ENCODE measurements at places on chromosomes 1 and 21.
A peak's percentile ranks its signal among the peaks of the same experiment; 100 is the strongest.

GRCh38 chr1:222665964-222666363, 46.3 kb downstream of the AIDA start:
- DNase-seq: no peak

GRCh38 chr1:76793594-76793993, 73.7 kb upstream of the ST6GALNAC5 start:
- no peak for DNase-seq

DNA sequence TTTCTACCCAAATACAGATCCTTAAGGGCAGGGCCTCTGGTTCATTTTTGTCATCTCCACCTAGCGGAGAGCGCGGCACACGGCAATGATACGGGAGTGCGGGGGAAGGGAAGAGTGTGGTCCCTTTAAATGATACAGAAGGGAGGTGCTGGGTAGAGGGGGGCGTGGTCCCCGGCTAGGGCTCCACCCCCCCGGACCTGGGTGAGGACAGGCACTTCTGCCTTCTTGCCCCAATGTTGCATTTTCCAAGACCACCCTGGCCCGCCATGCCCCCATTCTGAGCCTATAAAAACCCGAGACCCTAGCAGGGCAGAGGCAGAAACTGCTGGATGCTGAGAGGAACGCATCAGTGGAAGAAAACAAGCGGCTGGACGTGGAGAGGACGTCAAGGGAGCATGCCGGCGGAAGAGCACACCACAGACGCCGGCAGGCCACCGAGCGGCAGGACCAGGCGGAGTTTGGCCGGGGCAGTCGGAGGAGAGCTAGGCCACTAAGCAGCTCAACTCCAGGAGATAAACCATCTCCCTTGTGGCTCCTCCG, 30.0 kb downstream of the LRRC3 start:
- DNase-seq: peak; percentile 10

GRCh38 chr1:61284248-61284854, 202.0 kb downstream of the NFIA start:
- no peak for DNase-seq

DNA sequence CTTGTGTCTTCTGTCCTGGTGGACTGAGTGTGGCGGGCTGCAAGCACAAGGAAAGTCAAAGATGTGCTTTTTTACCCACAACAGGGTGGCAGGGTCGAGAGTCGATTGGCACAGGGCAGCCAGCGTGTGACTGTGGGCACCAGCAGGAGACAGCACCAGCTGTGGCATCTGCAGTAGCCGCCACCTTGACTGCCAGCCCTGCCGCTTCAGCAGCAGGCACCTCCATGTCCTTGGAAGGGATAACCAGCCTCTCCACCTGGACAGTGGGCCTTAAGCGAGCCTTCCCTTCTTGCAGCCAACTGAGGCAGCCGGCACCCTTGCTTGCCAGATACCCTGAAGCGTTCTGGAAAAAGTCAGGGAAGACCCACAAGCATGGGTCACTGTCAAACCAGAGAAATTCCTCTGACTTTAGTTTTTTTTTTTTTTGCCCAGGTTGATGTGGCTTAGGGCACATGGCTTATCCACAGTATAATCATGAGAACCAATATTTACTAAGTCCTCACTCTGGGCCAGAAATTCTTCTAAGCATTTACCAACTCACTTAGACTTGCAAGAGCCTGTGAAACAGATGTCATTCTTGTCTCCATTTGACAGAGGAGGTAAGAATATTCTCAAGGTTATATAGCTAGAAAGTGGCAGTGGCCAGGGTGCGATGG, 30.1 kb upstream of the PTGFRN start:
- DNase-seq: no peak

GRCh38 chr1:57003398-57004139, 37.8 kb upstream of the C8B start:
- no peak for DNase-seq

DNA sequence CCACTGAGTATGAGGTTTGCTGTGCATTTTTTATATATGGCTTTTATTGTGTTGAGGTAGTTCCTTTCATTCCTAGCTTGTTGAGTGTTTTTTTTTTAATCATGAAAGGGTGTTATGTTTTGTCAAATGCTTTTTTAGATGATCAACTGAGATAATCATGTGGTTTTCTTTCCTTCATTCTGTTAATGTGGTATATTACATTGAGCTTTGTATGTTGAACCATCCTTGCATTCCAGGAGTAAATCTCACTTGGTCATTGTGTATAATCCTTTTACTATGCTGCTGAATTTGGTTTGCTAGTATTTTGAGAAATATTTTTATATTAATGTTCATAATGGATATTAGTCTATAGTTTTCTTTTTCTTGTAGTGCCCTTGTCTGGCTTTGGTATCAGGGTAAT, 11.1 kb upstream of the ZBTB40 start:
- no peak for DNase-seq

DNA sequence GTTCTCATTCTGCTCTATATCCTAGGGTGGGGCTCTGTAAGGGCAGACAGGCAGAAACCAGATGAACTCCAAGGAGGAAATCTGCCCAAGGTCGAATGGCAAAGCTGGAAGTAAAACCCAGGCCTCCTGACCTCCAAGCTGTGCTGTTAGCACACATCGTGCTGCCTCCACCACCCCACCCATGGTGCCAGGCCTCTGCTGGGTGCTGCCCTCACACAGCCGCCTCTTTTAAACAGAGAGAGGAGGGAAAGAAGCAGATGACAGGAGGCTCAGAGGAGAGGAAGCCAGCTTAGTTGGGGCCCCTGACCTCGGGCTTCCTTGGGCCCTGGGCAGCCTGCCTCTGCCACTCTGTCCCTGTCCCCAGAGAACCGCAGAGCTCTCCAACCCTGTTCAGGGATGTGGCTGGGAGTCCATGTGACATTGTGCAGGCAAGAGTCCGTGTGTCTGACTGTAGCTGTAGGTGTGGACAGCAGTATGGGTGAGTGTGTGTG, 1.1 kb downstream of the SYNC start:
- DNase-seq: no peak

- no peak for DNase-seq
These were observed at the start of gene ELAVL4 for GRCh38 chr1:50108497-50109059. TSS of gene ELAVL4 (plus strand) at chr1:50108920. CDS start at chr1:50109190, 270 bp downstream.

DNA sequence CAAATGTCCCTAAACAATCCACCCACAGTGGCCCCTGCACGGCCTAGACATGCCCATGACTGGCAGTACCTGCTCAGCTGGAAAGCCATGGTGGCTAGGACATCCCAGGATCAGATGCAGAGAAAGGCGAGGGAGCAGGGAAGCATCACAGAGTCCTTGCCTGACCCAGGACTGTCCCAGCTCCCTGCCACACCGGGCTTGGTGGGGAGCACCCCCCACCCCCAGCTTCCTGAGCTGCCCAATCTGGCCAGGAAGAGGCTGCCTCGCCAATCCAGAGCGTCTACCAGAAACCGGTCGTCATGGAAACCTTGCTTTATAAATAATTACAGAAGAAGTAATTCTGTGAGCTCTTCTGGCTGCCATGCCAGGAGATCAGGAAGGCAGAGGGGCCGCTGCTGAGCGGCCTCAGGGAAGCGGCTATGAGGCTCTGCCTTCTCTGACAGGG, 34.8 kb downstream of the ACOT7 start:
- peak; percentile 55 for DNase-seq

DNA sequence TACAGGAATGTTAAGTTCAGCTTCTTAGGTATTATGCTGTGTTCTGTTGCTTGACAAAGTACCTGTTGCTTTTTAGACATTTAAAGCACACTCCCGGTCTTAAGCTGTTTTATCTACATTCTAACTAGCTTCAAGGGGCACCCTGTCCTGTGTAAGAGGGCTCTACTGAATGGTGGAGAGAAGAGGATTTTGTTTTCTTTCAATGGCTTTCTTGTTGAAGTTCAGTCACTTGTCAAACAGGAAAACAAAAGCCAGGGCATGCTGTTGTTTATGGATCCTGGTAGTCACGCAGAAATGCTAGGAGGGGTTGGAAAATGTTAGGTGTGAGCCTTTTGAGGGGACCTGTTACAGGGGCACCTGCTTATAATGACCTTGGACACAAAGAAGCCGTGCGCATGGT, 30.7 kb downstream of the PGM1 start:
- DNase-seq: no peak

DNA sequence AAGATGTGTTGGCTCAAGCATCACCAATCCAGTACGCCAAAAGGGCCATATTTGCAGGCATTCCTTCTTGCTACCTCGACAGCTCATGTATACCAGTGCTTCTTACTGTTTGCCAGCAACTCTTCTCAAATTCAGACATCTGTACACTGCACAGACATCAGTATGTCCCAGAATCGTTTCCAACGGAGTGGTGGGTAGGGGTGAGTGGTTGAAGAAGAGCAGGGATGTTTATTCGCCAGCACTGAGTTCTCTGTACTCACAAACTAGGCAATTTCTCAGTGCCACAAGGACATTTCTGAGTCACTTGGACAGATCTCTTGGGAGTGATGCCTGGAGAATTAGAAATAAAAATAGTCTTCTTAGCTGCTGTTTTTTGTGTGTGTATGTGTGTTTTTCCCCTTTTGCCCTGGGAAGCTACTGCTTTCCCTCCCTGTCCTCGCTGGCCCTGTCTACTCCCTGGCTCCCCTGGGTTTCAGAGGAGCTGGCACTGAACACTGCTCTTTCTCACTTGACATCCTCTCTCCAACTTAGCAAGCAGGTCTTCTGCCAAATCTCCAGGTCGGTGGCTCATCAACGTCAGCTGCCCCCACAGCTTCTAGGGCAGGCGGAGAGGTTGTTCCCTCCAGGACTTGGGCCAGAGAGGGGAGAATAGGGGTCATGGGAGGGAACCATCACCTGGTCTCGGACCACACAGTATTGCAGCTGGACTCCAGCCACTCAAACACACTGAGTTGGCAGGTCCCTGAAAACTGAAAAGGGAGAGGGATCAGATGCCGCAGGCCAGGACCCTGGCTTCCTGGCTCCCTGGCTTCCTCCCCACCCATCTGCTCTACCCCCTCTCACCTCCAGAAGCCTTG, 90.5 kb downstream of the NMNAT2 start:
- no peak for DNase-seq

DNA sequence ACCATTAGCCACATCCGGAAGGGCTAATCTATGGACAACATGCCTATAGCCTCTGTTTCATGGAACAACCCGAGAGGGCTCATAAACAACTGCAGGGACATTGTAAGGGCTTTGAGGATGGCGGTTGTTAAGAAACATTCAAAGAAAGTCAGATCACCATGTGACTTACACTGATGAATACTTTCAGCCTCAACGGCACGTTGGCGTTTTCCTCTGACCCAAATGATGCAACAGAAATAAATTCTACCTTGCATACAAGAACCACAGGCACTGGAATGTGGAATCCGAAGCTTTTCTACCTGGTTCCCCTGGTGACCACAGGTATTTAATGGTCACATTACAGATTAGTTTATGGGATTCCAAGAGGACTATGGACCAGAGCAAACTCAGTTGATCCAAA, 107.0 kb downstream of the CLIC6 start:
- DNase-seq: no peak

GRCh38 chr1:234731569-234732085, 121.6 kb upstream of the IRF2BP2 start:
- peak; percentile 23 for DNase-seq

DNA sequence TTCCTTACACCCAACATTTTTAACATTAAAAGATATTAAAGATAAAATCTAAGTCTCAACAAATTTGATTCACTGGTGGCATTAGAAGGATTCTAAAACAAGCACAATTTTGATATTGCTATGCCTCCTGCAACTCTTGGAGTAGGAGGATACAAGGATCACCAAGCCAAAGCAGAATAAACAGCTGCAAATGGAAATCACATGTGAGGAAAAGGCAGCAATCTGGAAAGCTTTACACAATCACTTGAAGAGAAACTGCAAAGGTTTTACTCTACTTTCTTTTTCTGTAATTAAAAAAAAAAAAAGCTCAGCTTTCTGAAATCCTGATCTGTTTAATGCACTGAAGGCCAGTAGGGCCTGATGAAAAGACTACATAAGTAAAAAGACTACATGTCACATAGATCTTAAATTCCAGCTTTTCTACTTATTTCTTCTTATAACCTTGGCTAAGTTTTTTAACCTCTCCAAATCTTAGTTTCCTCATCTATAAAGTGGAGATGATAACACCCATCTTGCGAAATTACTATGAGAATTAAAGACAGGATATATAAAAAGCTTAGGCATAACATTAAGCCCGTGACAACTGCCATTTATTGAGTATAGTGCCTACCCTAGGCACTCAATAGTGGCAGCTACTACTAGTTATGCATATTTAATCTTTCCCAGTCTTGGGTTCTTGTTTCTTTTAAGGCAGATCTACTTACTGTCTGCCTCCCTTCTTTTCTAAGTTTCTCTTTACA, 73.5 kb downstream of the EPS15 start:
- DNase-seq: no peak

DNA sequence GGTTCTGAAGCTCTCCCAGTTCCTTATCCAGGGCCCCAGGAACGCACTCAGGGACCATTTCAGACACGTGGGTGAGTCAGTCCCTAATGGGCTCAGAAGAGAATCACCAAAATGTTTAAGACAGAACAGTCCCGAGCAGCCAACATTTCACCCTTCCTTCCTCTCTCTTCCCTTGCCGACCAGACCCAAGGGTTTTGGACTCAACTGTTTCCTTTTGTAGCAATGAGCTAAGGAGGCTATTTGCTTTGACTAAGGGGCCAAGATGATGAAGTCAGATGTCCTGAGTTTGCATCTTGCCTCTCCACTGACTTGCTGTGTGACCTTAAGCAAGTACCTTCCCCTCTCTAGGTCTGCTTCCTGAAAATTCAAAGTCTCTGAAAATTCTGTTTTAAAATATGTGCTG, 472.3 kb upstream of the VAMP3 start:
- no peak for DNase-seq

DNA sequence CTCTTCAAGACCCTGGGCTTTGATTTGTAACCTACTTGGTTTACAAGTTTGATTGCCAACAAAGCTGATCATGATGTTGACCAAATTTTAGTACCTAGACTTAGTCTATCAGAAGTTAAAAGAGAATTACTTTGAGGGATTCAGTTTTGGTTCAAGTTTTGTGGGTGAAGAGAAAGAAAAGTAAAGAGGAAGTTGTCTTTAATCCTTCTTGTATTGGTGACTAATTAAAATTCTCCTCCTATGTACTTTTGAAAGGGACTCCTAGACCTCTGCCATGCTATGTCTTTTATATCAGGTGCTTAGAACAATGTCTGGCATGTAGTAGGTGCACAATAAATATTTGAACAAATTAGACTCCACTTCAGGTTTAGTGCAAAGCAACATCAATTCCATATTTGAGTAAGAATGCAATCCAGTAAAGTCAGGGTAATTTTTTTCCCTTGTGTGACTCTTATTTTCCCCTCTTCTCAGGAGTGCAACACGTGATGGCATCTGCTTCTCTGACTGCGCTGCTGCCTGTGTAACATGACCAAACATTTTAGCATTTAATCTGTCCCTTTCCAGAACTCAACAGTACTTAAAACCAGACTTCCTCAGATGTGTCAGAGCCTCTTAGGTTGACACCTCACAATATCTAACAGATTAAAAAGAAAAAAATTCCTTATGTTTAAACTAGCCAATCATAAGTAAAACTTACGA, 41.1 kb upstream of the KCNQ4 start:
- no peak for DNase-seq

DNA sequence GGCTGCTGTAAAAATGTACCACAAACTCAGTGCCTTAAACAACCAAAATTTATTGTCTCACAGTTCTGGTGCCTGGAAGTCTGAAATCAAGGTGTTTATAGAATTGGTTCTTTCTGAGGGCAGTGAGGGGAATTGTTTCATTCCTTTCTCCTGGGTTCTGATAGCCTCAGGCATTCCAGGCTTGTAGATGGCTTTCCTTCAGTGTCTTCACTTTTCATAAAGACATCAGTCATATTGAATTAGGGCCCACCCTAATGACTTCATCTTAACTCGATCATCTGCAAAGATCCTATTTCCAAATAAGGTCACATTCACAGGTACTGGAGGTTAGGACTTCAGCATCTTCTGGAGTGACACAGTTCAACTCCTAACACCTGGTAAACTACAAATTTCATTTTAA, 15.0 kb downstream of the CDKN2C start:
- no peak for DNase-seq

- DNase-seq: no peak
These were observed 15.6 kb upstream of the SRP9 start for GRCh38 chr1:225762002-225762441.
